ENCODE measurements at places on chromosomes 6 and 20. TPM values are rescaled to one million over a fixed set of nuclear protein-coding genes. Genes with fewer than 3 reads are reported as not detected.

DNA sequence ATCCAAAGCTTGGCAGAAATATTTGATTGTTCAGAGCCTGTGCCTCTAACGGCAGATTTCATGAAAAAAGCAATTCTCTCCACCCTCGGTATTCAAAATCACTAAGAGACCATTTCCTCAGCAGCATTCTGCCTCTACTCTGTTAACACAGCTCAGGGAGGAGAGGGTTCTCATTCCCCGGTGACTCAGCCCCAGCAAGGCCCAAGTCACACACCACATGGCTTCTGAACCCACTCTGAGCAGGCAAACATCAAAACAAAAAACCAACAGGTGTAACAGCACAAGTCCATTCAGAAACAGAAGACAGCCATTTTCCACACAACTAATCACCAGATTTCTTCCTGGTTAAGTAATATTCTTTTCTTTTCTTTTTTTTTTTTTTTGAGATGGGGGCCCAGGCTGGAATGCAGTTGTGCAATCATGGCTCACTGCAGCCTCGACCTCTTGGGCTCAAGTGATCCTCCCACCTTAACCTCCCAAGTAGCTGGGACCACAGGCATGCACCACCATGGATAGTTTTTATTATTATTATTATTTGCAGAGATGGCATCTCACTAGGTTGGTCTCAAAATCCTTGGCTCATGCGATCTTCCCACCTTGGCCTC, 55.4 kb downstream of the GFOD1 start:
- no peak for DNase-seq

Gene AFDN
- 57.1 TPM for total RNA-seq

DNA sequence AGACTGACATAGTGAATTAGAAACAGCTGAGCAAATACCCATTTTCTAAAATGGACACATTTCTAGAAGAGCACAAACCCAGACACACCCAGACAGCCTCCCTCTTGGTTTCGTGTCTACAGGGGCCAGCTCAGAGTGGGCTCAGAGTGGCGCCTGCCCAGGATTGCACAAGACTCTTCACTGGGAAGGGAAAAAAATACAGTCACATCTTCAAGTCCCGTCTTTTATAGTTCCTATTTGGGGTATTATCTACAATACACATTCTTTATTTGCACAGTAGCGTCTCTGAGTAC, 246.1 kb upstream of the AFDN start:
- DNase-seq: no peak

Gene RAB32
- 12.5 TPM for total RNA-seq

Gene PTPRA
- 38.6 TPM for total RNA-seq

Gene PTPRK
- 29.6 TPM for total RNA-seq

GRCh38 chr6:1473166-1473565, 83.8 kb downstream of the FOXF2 start:
- no peak for DNase-seq

Gene MYLK2
- total RNA-seq: 0.55 TPM

GRCh38 chr6:154433477-154434241, 76.8 kb downstream of the CNKSR3 start:
- no peak for DNase-seq

Gene WFDC12
- total RNA-seq: not detected

Gene GRM1
- 0.52 TPM for total RNA-seq

GRCh38 chr6:7891078-7891872, 19.3 kb downstream of the TXNDC5 start:
- DNase-seq: no peak

GRCh38 chr20:7765221-7765620, 175.0 kb downstream of the HAO1 start:
- no peak for DNase-seq

DNA sequence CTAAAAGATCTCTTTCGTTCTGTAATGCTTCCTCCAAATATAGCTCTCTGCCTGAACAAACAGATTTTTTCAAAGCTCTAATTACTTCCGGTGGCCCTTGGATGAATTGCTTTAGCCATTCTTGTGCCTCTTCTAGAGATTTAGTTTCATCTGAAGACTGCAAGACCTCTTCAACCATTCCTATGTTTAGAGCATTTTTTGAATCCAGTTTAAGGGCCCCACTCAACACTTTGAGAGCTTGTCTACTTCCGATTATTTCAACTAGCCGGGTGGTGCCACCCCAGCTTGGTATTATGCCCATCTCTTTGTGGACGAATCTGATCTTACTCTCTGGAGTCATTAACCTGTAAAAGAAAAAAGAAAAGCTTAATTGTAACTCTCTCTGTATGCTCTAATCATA, 23.3 kb downstream of the RNF146 start:
- no peak for DNase-seq

Gene LRFN2
- total RNA-seq: not detected

Gene NKX2-4
- not detected for total RNA-seq

Gene BFSP1
- total RNA-seq: 0.68 TPM

DNA sequence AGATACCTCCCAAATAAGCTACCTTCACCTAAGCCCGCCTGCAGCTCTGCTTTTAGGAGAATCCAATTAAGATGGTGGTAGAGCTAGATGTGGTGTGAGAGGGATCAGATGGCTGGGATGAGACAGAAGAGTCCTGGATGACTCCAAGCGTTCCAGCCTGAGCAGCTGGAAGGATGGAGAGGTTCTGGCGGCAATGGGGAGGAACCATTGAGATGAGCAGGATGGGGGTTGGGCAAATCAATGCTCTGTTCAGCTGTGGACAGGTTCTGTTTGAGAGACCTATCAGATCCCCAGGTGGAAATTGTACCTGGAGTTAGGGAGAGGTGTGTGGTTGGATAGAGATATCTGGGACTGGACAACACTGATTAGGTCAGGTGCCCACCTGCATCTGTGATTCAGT, 23.0 kb downstream of the PHACTR3 start:
- DNase-seq: no peak

Gene COL11A2
- 0.94 TPM for total RNA-seq

DNA sequence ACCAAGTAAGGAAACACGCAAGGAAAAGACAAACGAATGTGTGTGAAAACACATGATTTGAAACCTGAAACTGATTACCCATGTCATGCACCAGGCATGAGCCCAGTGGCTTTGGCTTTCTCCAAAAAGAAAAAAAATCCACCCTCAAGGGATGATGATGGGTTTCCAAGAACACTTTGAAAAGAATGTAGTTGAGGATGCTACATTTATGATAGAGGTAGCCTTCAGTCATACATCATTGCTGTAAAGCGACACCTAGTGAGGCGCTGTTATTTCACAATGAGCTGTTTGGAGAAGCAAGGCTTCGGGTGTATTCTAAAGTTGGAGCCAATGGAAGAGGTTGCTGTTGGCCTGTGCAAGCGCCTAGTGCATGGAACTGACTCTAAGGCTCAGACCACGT, 124.9 kb downstream of the SCML4 start:
- DNase-seq: no peak

DNA sequence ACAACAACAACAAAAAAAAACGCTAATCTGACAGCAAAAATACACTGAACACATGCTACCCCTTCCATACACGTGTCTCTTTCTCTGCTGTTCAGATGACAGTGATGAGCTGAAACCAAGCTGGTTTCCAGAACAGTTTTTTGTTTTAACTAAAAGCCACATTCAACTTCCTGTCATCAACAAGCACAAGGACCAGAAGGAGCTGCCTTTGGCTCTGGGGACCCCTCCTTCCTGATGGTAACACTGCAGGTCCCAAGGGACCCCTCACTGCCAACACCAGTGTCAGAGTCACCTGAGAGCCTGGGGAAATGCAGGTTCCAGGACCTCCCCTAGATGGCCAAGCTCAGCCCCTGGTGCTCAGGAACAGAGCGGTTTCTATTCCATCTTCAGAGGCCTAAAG, 6.0 kb downstream of the CST7 start:
- DNase-seq: no peak

DNA sequence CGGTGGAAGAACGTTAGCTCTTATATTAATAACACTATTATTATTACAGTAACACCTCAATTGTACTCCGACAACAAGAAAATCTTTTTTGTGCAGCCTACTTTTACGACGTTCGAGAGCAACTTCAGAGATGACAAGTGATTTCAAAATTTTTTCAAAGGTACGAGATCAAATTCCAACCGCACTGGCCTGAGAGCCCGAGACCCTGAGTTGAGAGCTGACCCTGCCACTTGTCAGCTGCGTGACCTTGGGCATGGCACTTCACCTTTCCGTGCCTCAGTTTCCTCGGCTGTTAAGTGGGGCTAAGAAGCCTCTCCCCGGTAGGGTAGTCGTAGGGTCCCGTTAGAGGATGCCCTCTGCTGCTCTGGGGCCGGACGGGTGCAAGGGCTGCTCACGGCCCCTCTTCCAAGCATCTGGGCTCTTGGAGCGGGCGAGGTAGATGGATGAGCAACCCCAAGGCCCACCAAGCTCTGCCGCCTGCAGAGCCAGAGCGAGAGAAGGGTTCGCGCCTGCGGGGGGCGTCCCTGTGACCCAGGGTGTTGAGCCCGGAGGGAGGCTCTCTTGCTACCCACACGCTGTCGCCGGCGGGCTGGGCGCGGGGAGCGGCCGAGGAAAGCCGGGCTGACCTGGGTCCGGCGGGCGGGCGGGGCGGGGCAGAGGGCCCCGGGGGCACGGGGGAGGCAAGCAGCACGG, 510 bp downstream of the NDRG3 start:
- DNase-seq: peak; percentile 33

GRCh38 chr20:63345328-63346100, 15.6 kb downstream of the CHRNA4 start:
- peak; percentile 64 for DNase-seq

GRCh38 chr20:47008842-47009518, 114.3 kb downstream of the EYA2 start:
- DNase-seq: no peak

DNA sequence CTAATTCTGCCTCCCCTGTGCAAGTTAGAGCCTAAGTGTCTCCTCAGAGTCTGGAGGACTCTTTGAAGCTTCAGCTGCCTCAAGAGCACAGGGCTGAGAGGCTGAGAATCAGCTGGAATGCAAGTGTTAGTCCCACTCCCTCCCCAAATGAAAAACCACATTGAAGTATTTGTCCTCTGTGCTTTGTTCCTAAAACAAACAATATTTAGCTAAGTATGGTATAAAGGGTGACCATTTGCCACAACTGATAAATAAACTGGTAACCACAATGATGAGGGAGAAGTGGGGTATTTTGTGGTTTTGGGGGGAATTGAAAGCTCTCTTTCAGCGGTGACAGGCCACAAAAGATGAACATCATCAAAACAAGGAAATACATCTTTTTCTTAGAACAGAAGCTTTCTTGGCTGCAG, 91.7 kb upstream of the HDDC2 start:
- no peak for DNase-seq

DNA sequence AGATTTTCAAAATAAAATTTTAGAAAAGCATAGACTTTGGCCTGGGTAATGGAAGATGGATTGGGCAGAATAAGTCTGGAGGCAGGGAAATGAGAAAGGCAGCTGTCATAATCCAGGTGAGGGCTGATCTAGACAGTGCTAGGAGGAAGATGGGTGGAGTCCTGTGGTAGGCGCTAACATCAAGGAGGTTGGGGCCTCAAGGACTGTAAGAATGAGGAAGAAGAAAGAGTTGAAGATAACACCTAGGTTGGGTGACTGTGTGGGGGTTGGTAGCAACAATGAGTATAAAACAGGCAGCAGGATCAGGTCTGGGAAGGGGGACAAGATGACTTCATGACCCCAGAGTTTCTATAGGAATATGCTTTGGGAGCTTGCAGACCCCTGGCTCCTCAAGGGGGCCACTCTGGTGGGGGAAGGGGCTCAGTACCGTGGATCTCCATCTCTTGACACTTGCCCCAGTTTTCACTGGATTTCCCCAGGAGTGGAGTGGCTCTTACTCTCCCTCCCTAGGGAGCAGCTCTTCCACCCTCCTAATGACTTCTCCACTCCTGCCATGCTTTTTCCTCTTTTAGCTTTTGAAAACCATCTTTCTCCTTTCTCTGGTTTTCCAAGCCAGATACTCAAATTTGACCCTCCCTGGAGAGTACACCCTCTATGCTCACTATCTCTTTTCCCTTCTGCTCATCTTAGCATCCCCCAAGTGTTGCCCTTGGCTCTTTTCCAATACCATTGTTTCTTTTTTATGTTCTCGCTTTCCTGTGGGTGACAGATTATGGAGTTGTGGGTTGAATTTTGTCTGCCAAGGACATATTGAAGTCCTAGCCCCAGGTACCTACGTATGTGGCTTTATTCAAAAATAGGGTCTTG, 14.8 kb downstream of the TRIM31 start:
- DNase-seq: no peak

Gene RBPJL
- not detected for total RNA-seq

Gene ADAM33
- 18.5 TPM for total RNA-seq

DNA sequence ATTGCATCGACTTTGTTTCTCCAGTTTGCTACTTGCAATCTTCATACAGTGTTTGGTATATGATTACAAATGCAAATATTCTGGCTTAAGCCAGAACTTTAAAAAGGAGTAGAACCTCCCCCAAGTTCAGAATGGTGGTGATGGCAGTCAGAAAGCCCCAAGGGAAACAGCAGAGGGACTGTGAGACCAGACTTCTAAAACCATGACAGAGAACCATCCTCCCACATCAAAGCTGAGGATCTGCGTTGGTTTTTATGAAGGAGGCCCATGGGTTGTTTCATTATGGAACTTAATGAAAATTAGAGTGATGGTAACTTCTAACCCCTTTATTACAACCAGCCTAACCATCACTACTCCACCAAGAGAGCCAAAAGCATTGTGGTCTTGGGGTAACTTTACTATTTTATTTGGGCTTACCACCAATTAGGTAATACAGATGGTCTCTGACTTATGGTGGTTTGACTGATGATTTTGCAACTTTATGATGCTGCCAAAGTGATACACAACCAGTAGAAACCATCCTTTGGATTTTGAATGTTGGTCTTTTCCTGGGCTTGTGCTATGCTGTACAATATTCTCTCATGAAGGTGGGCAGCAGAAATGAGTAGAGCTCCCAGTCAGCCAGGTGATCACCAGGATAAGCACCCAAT, 10.9 kb upstream of the MRS2 start:
- no peak for DNase-seq

Gene SGK2
- 7.9 TPM for total RNA-seq

GRCh38 chr20:46930640-46931339, 36.1 kb downstream of the EYA2 start:
- no peak for DNase-seq

- DNase-seq: no peak
Measured at GRCh38 chr6:76843054-76843822, 620.1 kb downstream of the HTR1B start.

DNA sequence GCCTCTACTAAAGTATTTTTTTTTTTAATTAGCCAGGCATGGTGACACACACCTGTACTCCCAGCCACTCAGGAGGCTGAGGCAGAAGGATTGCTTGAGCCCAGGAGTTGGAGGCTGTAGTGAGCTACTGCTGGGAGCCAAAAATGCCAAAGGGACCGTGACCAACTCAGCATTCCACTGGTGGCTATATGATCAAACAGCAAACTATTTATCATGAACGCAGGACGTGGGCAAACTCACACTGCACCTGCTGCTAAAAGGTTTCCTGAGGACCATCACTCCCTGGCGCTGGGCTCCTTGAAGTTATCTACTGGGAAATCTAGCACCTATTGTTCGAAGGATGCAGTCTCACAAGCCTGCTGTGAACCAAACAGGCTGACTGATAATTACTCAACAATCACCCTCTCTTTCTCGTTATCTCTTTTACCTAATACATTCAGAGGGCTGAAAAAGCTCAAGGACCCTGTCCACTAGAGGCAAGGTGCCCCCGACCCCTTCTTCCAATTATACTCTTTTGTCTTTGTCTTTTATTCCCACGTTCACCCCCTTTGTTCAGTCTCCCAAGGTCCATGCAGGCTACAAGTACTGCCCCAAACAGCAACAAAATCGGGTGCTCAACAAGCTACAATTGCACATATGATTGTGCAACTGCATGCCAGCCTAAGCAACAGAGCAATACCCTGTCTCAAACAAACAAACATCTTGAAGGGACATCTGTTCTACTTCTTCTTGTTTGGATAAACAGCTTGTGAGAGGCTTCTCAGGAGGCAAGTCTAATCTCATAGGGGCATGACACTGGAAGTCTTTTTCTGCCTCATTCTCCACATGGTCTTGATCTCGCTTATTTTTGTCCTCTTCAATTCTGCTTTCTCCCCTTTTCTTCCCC, 47.7 kb upstream of the PLN start:
- DNase-seq: no peak
